ENCODE measurements at places on chromosomes 2 and 18. TPM values are rescaled to one million over a fixed set of nuclear protein-coding genes. Genes with fewer than 3 reads are reported as not detected.

DNA sequence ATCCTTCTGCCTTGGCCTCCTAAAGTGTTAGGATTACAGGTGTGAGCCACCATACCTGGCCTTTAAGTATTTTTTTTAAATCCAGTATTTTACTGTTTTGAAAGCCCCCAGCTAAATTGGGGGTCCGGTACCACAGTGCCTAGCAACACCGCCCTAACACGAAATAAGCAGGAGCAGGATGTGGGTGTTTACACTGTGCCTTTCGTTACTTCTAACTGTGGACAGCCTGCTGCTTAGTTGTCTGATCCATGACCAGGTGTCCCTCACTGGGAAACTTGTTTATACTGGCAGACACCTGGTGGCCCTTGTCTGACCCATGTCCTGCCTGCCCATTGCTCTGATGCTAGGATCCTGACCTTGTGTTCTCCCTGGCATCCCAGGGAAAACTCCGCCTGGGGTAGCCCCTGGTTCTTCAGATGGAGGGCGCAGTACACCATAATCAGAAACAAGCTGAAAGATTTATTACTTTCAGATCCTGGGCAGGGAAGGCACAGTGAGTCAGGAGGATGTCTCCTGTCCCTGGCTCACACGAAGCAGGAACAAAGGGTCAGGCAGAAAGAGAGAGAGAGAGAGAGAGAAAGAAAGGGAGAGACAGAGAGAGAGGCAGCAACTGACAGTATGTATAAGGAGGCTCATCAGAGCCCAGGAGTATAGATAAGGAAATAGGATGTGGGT lies 55.7 kb downstream of the NCAPH start:
- DNase-seq: no peak

CYP1B1 gene
- total RNA-seq: 0.18 TPM

DNA sequence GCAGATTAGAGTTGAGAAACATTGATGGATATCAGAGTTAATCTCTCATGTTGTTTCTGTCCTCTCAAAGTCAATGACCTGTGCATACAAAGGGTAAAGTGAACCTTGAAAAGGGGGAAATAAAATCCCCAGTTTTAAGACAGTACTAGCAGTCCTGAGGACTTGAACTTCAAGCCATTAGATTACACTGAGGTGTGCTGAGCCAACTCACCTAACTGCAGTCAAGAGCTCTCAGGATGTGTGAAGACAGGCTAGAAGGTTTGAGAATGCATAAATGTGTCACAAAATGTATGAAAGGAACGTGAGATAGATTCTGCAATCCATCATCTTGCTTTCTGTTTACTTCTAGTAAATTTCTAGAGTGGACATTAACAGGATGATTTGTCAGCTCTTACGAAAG lies 35.5 kb downstream of the DOCK10 start:
- no peak for DNase-seq

LINC00305 gene
- 0.21 TPM for total RNA-seq

DNA sequence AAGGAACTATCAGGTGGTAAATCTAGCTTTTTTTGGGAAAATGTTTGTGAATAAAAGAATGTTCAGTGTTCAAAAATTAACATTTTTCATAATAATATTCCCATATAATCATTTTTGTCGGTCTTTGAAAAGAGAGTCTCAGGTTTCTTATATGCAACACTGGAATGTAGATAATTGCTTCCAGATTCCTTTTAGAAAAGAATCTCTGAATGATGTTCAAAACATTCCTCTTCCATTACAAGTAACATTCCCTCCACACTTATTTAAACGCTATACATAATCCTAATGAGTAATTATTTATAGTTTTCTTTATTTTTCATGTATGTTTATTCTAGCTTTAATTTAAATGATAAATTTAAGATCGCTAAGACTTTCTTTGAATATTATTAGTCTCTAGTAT lies 7.0 kb downstream of the ZSWIM2 start:
- DNase-seq: peak; percentile 42

- no peak for DNase-seq
Observed at GRCh38 chr2:84857566-84857965, 23.3 kb downstream of the TRABD2A start.

TUBB8B gene
- not detected for total RNA-seq

- DNase-seq: no peak
Observed at GRCh38 chr2:135168204-135168856, 116.2 kb downstream of the RAB3GAP1 start.

- DNase-seq: no peak
Observed at GRCh38 chr2:84816426-84817026, 64.4 kb downstream of the TRABD2A start.

- no peak for DNase-seq
Observed at GRCh38 chr2:202278036-202278760, 12.6 kb downstream of the NOP58 start.

DNA sequence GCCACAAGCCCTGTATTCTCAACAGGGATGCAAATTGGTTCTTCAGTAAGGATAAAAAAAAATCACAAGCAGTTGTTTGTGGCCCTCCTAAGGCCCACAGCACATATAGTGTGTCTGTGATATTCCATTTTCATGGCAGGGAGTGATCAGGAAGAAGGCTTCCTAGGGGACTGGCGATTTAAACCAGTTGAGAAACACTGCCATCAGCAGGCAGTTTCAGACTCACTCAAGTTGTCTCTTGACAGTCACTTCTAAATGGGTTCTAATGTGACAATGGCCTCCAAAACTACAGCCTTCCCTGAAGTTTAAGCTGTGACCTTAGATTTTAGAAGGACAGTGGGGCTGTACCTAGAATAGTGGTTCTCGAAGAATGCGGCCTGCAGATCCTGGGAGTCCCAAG lies 6.0 kb downstream of the CIAO1 start:
- no peak for DNase-seq

DNA sequence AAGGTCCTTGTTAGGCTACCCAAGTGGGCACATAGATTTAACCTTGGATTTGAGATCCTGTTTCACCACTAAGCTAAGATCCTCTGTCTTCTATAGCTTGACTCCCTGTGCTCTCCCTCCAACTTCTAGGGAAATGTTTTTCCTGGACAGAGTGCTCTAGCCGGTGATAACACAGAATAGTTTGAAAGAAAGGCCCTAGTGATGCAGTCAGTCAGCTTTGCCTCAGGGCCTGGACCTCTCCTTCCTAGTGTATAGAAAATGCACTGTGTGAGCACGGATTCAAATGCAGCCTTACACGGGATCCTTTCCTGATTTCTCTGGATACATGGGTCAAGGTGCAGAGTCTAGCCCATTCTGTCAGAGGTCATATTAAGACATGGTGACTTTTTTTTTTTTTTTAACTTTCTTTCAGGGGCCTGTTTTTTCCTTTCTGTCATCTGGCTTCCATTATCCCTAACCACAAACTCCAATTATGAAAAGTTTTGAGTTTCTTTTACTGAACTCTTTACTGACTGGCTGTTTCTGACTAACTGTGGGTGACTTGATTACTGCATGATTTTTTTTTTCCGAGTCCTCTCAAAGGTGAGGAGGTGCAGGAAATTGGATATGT lies 122.6 kb downstream of the LRP1B start:
- DNase-seq: no peak

- DNase-seq: no peak
Observed at GRCh38 chr2:14944562-14945346, 312.2 kb downstream of the LRATD1 start.

GRCh38 chr2:25615386-25615785 lies 58.0 kb downstream of the DTNB start:
- no peak for DNase-seq

GRCh38 chr2:20584045-20584398 lies 66.9 kb downstream of the HS1BP3 start:
- DNase-seq: no peak

- DNase-seq: peak; percentile 47
Observed at GRCh38 chr2:25197336-25198208, 29.2 kb upstream of the POMC start.

DNA sequence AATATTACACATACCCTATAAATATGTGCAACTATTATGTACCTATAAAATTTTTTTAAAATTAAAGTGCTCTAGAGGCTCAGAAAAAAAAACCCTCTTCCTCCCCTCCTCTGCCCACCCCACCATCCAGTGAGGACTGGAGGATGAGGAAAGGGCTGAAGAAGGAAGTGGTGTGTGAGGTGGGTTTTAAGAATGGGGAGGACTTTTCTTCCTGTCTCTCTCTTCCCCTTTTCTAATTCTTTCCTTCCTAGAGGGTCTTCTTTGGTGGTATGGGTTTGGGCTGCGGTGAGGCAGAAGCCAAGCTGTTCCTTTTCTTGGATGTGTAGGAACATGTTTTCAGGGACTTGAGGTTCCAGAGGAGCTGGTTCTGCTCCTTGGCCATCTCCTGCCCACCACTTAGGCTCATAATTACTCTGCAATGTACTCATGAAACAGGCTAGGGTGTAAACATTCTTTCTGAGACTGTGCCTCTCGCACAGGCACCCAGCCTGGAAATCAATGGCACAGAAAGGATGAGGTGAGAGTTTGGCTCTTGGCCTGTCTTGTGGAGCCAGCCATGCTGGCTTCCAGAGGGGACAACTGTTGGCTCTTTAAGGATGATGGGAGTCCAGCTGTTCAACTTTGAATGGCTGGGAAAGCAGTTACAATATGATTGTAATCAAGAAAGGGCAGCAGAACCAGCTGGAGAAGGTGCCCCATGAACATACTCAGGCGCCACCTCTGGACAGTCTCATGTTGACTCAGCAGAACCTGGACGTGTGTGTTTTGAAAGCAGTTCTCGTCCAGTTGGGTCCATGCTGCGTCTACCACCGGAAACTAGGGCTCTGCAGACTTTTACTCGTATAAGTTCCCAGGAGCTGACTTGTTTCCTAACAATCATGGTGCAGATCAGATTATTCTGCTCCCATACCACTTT lies 38.3 kb downstream of the IL1RL2 start:
- no peak for DNase-seq

SLC23A3 gene
- total RNA-seq: 0.09 TPM

GRCh38 chr18:49149011-49149410 lies 198.2 kb upstream of the SMAD7 start:
- no peak for DNase-seq

FEV gene
- not detected for total RNA-seq

DNA sequence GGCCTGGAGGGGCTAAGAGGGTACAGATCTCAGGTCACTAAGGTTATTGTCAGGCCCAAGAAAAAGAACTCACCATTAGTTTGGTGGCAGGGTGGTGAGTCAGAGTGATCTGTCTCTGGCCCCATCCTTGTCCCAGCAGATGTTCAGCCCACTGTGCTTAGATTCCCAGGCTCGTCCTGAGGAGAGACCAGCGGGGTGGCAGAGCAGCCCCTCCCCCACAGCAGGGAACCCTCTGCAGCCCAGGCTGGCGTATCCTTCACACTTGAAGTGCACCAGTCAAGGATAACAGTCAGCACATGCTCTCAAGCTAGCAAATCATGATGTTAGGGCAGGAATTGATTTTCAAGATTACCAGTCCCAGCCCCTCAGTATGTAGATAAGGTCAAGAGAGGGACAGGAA lies 43.1 kb downstream of the TMEM185B start:
- DNase-seq: peak; percentile 13

- no peak for DNase-seq
Observed at GRCh38 chr2:122663620-122664019, 908.2 kb downstream of the TSN start.

DNA sequence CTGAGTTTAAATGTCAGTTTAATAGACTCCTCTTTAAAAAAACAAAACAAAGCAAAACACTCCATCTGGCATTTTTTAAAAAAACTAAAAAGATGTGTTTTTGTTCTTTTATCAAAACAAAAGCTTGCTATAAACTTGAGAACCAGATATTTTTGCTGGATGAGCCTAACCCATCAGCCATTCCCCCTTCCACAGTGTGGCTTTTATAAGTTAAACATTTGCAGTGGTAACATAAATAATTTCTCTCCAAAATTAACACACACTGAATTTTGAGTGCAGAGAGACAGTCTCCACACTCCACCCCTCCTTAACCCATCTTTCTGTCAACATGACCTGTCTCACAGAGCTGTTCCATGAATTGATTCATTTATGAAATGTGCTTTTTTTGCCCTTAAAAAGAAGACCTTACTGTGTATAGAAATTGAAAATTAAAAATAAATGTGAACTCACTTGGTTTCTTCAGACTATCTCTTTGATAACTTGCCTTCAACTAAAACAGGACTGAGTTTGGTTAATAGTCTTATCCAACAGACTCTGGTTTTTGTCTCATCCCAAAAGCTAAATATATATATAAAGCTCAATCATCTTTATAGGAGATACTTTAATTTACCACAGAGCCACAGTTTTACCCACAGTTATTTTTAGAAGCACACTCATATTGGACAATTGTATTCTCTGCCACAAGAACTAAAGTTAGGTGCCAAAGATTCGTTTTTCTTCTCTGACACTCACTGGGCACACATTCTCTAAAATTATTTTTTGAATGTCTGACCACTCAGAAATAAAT lies 64.8 kb upstream of the STK39 start:
- DNase-seq: no peak

AMER3 gene
- total RNA-seq: 1.2 TPM

- peak; percentile 84 for DNase-seq
Observed at GRCh38 chr2:237833546-237833945, 25.9 kb upstream of the RAMP1 start.

- DNase-seq: no peak
Observed at GRCh38 chr2:224934526-224935188, 107.6 kb downstream of the DOCK10 start.

- DNase-seq: no peak
Observed at GRCh38 chr18:261398-262073, 6.3 kb downstream of the THOC1 start.

DNA sequence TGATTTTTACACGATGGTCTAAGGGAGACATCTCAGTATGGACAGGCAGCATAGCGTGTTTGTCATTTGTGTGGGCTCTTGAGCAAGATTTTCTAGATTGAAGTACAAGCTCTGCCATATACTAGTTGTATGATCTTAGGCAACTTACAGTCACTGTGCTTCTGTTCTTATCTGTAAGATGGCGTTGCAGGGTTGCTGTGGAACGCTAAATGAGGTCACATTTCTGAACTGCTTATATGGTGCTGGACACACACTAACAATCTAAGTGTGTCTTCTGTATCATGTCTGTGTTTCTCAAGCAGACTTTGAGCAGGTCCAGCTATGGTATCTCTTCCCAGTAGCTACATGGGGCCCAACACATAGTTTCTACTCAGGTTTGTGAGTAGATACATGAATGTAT lies 29.2 kb downstream of the PARD3B start:
- no peak for DNase-seq

DNA sequence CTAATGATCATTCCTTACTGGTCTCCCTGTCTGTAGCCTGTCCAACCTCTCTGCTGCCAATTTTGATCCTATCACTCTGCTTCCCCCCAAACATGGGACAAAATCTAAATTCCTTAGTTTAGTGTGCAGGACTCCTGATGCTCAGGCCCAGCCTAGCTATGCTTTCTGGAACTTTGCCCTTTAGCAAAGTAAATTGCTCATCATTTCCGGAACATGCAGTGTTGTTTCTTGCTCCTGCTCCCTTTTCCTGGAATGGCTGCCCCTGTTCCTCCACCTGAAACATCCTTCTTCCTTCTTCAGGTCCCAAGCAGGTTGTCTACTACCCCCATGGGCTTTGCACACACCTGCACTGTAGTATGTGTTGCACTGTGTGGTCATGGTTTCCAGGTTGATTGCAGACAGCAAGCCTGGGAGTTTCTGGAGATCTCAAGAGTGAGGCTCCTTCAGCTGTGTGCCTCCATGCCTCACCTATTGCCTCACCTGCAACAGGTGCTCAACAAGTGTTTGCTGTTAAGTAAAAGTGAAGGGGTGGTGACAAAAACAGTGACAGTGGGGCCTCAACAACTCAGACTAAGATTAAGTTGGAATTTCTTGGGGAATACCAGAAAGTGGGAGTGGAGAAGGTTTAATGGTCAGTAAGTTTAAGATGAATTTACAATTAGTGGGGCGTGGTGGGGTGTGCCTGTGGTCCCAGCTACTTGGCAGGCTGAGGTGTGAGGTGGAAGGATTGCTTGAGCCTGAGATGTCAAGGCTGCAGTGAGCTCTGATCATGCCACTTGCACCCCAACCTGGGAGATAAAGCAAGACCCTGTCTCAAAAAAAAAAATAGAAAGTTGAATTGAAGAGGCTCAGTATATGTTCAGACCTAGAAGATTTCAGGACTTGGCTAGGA lies 120.0 kb downstream of the DNAH6 start:
- DNase-seq: no peak

Data from cardiac muscle cell (in vitro differentiated cells and primary cell).